Iris pigment epithelial cell (primary cell): ENCODE measurements at places on chromosomes 16 and 17.

GRCh38 chr17:80259457-80260068, 1.1 kb upstream of the RNF213 start:
- no peak for DNase-seq

GRCh38 chr16:89383095-89384003, 107.0 kb downstream of the ANKRD11 start:
- peak; percentile 71 for DNase-seq

DNA sequence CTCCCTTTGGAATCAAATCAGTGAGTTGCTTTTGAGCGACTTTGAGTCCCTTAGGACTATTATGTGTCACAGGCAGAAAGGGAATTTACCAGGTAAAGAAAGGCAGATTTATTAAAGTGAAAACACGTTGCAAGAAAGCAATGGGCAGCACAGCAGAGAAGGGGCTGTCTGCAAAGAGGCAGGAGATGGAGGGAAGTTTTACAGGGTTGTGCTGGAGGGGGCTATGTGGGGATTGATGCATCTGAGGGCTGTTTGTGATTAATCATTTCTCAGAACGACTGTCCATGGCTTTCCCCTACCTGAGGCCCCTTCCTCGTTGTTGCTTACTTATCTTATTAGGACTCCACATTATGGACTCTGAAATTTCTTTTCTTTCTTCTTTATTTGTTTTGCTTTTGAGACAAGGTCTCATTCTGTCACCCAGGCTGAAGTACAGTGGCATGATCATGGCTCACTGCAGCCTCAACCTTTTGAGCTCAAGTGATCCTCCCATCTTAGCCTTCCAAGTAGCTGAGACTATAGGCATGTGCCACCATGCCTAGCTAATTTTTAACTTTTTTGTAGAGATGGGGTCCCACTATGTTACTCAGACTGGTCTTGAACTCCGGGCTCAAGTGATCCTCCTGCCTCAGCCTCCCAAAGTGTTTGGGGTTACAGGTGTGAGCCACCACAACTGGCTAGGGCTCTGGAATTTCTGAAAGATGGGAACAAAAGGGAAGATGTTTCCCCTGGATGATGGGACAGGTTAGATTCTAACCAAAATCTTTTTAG, 5.5 kb downstream of the WWP2 start:
- DNase-seq: no peak

- no peak for DNase-seq
Observed at GRCh38 chr16:81830845-81831540, 51.9 kb downstream of the PLCG2 start.

- peak; percentile 47 for DNase-seq
Observed at GRCh38 chr16:12470311-12471229, 333.1 kb downstream of the CPPED1 start.

DNA sequence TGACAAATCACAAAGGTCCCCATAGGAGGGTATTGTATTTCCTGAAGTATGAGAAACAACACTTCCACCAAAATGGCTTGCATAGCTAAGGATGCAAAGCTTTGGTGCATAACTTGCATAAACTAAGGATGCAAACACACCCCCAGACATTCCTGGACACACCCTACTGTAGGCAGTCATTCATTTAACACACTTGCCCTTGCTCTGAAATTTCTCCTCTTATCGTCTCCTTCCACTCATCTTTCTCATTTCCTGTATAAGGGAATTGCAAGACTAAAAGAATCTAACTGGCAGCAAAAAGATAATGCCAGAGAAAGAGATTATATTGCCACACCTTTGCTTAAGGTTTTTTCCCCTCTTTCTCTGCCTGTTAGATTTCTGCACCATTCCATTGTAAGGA, 28.3 kb downstream of the CHD9 start:
- peak; percentile 65 for DNase-seq

DNA sequence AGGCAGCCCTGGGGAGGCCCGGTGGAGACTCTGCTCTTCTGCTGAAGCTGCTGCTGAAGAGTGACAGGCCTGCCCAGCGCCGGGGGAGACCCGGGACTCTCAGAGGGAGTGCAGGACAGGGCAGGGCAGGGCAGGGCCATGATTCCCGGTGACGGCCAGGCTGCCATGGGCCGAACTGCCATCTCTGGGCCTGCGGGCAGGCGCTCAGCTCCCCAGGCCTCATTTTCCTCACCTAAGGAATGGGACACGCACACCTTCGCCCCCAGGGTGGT, 22.6 kb upstream of the SSTR5 start:
- DNase-seq: no peak

- DNase-seq: no peak
Observed at GRCh38 chr16:12846592-12846991, 42.9 kb upstream of the CPPED1 start.

- DNase-seq: peak; percentile 51
Observed at GRCh38 chr16:20938426-20938825, 37.9 kb downstream of the LYRM1 start.

- peak; percentile 100 for DNase-seq
Observed at GRCh38 chr17:28951991-28952975, 965 bp upstream of the PHF12 start.

- peak; percentile 75 for DNase-seq
Observed at GRCh38 chr16:48383009-48383876, 2.0 kb downstream of the SIAH1 start.

DNA sequence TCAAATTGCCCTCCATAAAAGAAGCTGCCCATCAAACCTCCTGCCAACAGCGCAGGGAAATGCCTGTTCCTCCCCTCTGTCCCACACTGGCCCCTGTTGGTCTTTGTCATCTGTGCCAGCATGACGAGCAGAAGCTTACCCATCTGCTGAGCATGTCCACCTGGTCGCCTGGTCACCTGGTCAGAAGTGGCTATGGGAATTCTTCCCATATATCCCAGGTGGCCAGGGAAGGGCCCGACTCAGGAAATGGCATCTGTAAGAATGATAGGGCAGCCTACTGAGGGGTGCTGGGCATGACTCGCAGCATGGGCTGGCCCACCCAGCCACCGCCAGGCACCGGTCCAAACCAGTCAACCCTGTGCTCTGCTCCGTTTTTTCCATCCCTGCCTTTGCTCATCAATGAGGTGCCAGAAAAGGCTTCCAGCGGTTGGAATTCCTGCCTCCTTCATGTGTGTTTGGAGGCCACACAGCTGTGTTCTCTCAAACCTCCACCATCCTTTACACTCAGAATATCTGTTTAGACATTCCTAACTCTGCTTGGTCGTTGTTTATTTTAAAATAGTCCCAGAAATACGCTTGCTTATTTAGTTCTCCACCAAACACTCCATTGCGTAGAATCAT, 145.2 kb downstream of the CLEC16A start:
- no peak for DNase-seq

GRCh38 chr16:87132361-87133014, 184.7 kb downstream of the C16orf95 start:
- peak; percentile 69 for DNase-seq

- no peak for DNase-seq
Observed at GRCh38 chr16:79845734-79846135, 245.2 kb upstream of the MAF start.

DNA sequence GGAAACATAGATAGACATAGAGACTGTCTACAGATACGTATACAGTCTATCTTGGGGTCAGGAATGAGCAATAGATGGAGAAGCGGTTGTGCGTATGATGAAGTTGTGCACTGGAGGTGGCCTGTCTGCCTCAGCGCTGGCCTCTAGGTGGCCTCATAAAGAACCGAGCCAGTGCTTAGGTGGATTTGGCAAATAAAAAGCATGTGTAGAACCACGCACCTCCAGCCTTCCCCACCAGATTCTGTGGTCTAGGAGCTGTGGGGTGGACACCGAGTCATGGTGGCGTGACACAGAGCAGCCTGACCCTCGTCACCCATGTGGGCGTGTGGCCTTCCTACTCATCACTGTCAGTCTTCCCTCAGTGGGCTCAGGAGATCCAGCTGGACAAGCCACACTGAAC, 34.0 kb downstream of the PGS1 start:
- peak; percentile 45 for DNase-seq

- DNase-seq: no peak
Observed at GRCh38 chr17:47955497-47956461, 1.9 kb downstream of the PRR15L start.

DNA sequence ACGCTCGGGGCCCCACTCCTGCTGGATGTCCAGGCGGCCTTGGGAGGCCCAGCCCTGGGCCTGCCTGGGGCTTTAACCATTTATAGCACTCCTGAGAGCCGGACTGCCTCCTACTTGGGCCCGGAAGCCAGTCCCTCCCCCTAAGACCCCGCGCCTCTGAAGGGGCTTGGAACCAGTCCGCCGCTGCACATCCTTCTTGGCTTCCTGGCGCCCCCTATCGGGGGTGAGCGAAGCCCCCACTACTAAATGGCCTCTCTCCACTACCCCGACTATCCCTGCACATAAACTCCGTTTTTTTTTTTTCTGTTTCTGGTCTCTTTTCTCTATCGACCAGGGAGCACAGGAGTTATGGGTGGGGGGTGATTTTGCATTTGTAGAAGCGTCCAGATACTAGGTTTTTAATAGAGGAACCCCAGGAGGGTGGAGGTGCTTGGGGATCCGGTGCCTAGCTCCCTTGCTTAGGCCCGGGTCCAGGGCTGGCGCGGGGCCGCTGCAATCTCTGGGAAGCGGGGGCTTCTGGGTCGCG, 633 bp upstream of the NOL3 start:
- no peak for DNase-seq

- peak; percentile 22 for DNase-seq
Observed at GRCh38 chr16:6016530-6017184, 919.1 kb upstream of the EEF2KMT start.

DNA sequence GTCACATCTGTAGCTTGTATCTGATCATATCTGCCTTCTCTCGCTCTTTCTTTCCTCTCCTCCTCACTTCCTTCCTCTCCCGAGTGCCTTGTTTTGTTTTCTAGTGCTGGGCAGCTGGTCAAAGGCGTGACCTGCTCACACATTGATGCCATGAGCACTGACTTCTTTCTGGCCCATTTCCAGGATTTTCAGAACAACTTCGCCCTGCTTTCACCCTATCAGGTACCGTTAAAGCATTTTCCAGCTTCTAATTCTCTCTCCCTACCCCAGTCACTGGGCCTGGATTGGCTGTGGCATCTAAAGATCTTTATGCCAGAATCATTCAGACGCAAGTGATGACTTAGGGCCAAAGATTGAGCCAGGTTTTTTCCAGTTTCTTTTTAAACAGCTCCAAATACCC, 55.5 kb downstream of the OTOA start:
- no peak for DNase-seq

DNA sequence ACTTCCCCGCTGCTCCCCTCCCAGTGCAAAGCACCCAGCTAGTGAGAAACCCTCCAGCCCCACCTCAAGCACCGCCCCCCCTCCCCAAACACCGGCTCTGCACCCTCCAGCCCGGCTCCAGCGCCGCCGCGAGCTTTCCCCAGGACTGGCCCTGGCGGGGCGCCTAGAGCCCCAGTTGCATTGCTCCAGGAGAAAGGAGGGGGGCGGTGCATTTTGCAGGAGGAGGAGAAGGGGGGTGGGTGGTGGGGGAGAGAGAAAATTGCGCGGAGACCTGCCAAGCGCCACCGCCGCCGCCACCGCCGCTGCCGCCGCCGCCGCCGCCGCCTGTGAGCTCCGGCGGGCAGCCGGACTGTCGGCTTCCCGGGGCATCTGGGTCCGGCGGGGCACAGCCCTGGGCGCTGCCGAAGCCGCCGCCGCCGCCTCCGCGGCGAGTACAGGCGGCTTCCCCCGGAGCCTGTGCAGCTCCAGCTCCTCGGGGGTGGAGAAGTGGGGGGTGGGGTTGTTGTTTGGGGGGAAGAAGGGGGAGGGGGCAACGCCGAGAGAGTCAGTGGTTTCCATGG, 333 bp upstream of the NOG start:
- peak; percentile 63 for DNase-seq

- DNase-seq: no peak
Observed at GRCh38 chr16:23539984-23540816, 16.9 kb downstream of the EARS2 start.

GRCh38 chr17:75664099-75664549, 2.8 kb downstream of the RECQL5 start:
- DNase-seq: no peak

- DNase-seq: no peak
Observed at GRCh38 chr16:49842972-49843371, 12.9 kb downstream of the ZNF423 start.

DNA sequence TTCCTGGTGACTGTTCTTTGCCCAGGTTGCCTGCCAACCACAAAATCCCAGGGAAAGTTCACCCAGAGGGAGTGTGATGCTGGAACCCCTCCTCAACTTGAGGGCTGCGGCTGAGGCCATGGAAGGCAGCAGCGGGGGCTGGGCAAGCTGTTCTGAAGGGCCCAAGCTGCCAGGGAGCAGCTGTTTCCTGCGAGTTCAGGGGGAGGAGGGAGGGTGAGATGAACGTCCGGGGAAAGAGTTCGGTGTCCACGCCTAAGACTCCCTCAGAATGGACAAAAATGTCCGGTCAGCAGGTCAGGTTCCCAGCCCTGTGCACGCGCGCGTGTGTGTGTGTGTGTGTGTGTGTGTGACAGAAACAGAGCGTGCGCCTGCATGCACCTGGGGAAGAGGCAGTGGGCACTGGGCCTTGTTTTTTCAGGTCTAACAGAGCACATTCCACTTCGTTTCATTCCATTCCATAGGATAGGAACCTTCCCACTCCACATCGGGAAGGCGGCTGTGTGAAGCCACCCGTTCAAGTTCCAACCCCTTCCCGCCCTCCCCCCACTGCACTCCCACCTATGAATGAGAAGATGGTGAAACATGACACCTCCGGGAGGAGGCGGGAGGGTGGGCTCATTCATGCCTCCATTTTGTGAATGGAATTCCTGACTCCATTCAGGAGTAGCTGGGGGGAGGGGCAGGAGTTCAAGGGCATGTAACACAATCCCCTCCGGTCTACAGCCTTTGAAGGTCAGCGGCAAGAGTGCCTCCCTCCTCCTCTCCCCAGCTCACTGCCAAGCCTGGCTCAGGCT, 15.7 kb downstream of the ETV4 start:
- DNase-seq: peak; percentile 85

- no peak for DNase-seq
Observed at GRCh38 chr17:15000661-15001060, 264.5 kb downstream of the PMP22 start.

- DNase-seq: no peak
Observed at GRCh38 chr17:74635418-74635817, 11.9 kb upstream of the CD300E start.
